ENCODE measurements at places on chromosomes 5 and 9.

DNA sequence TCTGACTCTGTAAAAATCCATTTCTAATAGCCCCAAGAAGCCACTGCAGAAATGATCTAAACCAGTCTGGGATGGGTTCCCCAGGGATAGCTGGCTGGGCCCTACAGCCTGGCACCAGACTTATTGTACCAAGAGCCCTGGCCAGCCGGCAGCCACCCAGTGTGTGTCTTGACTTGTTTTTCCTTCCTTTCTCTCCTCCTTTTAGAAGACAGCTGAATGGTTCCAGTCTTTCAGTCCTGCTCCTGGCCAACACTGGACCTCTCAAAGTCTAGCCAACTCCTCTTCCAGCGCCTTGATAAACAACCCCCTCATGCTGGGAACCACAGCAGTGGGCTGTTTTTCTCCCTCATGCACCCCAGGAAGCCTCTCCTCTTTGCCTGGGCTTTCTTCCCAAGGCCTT lies 34.1 kb downstream of the ATOX1 start:
- DNase-seq = no peak

GRCh38 chr5:127492854-127493738 lies 24.3 kb upstream of the PRRC1 start:
- DNase-seq = no peak

GRCh38 chr5:162334944-162335343 lies 267.4 kb downstream of the GABRG2 start:
- DNase-seq = no peak

- no peak for DNase-seq
Observed at GRCh38 chr9:120820095-120820494, 22.6 kb downstream of the PSMD5 start.

DNA sequence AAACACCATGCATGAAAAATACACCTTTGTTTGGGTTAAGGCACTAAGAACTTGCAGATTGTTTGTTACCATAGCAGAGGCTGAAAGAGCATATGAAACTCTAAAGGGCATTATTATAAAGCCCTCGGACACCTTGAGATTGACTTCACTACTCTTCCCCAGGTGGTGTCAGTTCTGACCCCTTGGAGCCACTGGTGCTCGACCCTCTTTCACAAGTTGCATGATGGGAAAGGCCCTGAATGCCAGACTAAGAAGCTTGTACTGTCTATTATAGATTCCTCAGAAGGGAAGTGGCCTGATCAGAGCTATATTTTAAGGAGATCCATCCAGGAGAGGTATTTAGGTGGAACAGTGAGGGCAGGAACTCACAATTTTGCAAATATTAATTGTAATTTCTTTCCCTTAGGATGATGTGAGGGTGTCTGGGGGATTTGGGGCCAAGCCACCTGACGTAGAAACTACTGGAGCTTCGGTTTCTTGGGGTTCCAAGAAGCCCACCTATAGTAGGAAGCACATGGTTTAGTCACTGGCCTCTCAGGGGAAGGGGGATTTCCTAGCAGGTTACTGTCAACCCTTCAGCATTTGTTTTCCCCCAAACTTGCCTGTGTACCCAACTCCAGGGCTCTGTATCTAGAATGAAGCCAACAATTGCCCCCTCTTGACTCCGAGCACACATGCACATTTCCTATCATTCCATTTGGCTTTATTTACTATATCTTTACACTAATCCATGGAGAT lies 16.2 kb downstream of the FBXO10 start:
- no peak for DNase-seq

- DNase-seq = no peak
Observed at GRCh38 chr5:164361986-164362385, 856.6 kb downstream of the MAT2B start.

DNA sequence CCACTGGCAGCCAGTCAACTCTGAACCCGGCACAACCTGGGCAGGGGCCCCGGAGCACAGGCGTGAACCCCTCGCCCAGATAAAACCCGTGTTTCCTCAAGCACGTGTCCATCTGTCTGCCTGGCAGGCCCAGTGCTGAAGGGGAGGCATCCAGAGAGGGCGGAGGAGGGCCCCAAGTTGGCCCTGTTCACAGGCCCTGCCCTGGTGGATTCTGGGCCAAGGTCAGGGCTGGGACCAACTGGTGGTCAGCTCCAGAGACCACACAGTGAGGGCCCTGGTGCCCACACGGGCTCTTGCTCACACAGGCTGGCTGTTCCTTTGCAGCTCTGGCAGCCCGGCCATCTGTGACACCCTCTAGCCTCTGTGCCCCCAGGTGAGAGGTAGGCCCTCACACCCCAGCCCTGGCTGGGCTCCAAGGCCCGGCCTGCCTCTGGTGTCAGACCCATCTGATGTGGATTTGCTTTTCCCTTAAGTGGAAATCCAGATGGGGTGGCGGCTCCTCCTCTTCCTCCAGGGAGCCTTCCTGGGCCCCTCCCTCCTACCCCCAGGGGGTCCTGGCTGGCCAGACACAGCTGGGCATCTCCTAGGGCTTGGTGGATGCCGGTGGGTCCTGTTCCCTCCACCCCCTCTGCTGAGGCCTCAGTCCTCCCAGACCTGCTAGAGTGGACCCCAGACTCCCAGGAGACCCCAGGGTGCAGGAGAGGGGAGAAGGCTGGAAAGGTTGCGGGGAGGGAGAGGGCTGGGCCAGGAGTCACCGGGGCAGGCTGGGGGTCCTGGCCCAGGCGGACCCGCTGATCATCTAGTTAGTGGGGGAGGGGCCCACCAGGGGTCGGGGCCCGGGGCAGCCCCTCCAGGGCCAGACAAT lies 525 bp upstream of the STPG3 start:
- DNase-seq = no peak

GRCh38 chr9:20361656-20362570 lies 260.4 kb downstream of the MLLT3 start:
- no peak for DNase-seq

DNA sequence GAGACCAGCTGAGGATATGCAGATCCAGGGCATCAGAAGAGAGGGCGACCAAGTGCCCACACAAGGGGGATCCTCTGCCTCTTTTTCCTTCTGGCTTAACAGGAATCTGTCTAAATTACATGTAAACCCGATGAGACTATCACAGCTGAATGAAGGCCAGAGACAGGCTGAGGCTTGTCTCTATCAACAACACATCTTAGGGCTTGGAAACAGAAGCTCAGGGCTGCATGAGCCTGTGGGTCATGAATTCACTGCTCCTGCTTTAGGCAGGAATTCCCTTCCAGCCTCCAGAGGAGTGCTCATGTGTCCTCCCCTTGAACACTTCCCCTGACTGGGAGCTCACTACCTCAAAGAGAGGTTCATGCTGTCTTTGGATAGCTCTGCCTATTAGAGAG lies 106.1 kb upstream of the PHYKPL start:
- DNase-seq = no peak

- DNase-seq = no peak
Observed at GRCh38 chr5:102920762-102921161, 165.7 kb downstream of the PAM start.

All from activated CD8-positive, alpha-beta memory T cell treated with anti-CD3 and anti-CD28 coated beads for 1 hour (primary cell).